AG04449 (cell line): ENCODE measurements at places on chromosomes 16 and 17.

- DNase-seq, result no peak
These were observed 207.1 kb upstream of the ZFHX3 start for GRCh38 chr16:73255031-73255430.

DNA sequence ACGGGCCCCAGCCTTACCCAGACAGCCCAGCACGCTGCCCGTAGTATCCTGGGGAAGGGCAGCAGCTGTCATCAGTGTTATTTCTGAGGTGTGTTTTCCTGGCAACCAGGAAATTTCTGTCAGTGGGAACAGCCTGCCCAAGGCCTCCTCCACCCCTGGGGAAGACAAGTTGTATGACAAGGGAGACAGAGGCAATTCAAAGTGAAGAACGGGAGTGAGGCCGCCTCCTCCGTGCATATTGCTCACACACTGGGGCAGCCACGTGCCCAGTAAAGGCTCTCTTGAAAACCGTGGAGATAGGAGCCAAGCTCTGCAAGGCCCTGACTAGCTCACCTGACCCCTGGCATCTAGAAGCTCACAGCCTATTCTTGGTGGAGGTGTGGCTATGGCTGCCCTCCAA lies 57.6 kb downstream of the RAI1 start:
- DNase-seq, result no peak

DNA sequence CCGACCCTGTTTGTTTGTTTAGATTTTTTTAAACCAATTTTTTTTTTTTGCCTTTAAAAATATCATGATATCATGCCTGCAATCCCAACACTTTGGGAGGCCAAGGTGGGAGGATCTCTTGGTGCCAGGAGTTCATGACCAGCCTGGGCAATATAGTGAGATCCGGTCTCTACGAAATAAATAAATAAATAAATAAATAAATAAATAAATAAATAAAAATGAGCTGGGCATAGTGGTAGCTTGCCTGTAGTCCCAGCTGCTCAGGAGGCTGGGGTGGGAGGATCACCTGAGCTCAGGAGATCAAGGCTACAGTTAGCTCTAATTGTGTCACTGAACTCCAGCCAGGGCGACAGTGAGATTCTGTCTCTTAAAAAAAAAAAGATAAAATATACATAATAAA lies 8.1 kb upstream of the IGF2BP1 start:
- DNase-seq, result no peak

DNA sequence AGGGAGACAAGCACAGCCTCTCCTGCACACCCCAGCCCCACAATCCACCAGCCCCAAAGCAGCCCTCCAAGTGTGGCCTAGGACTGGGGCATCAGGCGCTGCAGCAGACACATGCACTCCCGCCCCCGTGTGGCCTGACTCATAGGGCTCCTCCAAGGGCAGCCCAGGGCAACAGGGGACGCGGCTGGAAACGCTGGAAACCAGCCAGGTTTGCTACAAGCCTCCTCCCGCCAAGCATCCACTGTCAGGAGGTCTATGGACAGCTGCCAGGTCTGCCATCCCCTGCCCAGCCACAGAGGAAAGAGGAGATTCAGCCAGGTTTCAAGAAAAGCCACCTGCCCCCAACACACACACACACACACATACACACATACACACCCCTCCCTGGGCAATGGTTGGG lies 25.8 kb downstream of the SRCIN1 start:
- no peak for DNase-seq

- DNase-seq, result no peak
These were observed 28.8 kb downstream of the CCL4 start for GRCh38 chr17:36132421-36132831.

GRCh38 chr16:80954985-80955384 lies 51.7 kb downstream of the CMC2 start:
- DNase-seq, result no peak

DNA sequence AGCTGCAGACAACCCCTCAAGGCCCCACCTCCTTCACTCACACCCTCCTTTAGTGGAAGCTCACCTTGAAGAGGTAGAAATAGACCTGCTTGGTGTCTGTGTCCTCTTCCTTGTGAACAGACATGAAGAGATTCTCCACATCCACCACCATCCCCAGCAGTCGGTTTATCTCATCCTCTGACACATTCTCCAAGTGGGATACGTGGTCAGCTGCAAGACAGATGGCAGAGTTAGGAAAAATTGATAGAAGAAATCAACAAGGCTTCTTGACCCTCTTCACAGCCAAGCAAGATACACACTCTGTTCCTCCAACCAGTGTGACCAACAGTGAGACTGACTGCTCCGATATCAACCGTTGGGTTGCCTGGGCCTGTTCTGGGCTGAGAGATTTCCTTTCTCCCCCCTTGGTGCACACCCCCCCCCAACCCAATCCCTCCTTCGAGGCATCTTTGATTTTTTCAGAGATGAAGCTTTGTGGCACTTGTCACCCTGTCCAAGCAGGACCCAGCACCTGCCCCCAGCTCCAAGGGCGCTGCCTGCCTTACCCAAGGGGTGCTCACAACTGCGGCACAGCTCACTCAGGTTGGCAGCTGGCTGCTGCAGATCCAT lies 902 bp downstream of the KAT2A start:
- DNase-seq, result no peak

GRCh38 chr16:86316967-86317812 lies 193.1 kb upstream of the FOXF1 start:
- no peak for DNase-seq

- DNase-seq, result no peak
These were observed 80.9 kb upstream of the MED9 start for GRCh38 chr17:17395885-17396284.

DNA sequence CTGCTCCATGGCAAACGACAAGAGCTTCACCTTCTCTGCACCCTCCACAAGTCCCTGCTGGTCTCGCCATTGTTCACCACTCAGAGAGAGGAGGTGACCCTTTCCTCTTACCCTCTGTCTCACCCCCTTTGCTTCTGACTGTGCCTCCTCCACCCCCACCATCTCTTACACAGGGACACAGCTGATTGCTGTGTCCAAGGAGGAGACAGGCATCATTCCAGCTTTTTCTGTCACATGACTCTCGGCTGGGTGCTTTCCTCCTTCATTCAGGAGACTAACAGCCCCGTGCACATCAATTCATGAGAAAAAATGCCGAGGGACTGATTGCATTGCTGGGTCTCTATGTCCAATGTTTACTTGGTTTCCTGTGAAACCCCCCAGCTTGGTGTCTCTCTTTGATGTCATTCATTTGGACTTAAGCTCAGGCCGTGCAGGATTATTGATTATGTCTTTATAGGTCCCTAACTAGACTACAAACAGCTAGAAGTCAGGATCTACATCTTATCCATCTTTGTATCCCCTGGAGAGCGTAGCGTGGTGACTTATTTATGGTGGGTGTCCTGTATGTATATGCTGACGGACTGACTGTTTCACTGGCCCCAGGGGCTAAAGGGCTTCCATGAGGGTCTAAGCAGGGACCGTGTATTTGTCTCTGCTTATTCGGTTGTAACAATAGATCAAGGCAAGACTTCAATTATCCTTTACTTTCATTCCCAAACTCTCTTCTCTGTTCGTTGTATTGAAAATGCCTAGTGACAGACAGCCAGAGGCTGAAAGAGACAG lies 82.2 kb upstream of the CDH13 start:
- DNase-seq, result no peak

- no peak for DNase-seq
These were observed 5.8 kb upstream of the CHCT1 start for GRCh38 chr17:60416368-60416925.

DNA sequence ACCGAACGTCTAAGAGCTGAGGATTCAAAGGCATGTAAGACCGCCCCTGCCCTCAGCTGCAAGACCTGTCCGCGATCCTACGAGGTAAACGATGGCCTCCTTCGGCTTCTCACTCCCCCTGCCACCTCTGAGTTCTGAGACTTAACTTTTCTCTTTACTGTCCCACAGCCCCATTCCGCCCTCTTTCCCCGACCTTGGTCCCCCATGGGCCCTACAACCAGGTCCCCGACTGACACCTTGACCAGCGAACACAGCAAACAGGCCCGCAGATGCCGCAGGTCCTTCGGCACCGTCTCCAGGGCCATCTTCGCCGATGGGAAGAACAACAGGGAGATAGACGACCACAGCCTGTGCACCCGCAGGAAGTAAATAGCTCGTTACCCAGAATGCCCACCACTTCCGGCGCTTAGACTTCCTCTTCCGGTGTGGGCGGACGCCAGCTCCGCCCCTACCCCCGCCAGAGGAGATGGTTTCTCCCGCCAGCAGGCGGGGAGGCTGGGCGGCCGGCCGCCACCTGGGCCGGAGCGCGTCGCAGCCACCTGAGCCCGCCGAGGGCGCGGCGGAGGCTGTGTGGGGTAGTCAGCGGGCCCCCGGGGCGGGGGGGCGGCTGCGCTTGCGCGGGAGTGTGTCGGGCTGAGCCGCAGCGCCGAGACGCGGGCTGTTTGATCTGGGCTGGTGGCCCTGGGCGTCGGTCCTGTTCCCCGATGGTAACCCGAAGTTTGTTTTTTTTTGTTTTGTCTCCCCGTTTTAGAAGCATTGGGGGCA lies at the start of gene SUPT4H1:
TSS of gene SUPT4H1 (minus strand) at position 371 of the 765 bp plus-strand sequence. CDS start at position 305, 66 bp downstream.
- DNase-seq, result peak; percentile 36

- DNase-seq, result peak; percentile 33
These were observed 19.4 kb downstream of the PRDM7 start for GRCh38 chr16:90057738-90058173.

DNA sequence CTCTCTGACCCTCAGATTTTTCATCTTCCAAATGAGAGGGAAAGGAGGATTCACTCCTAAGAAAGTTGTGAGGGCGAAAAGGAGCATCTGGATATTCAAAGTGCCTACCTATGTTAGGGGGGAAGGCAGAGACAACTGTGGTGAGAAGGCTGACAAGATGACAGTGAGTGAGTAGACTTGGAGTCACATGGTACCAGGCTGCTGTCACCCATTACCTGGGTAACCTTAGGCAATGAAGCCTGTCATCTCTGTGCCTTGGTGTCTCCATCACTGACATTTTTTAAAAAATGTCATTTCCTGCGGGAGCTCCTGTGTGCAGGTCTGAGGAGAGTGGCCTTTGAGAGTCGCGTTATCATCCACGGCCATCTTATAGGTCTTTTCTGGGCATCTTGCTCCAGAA lies 124.0 kb downstream of the MAF start:
- no peak for DNase-seq

DNA sequence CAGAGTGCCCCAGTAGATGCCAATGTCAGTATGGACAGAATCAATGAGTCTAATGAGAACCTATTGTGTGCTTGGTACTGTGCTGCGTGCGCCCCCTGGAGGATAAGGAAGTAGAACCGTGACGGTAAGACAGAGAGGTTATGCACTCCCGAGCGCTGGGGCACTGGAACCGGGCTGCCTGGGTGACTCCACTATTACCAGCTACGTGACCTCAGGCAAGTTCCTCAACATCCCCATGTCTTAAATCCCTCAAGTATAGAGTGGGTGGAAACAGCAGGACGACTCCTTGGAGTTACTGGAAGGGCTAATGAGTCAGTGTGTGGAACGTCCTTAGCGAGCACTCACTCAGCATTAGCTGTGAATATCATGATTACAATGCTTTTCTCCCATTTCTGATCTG lies 16.2 kb downstream of the CHST4 start:
- DNase-seq, result no peak

- DNase-seq, result no peak
These were observed 3.8 kb downstream of the RNF213 start for GRCh38 chr17:80264205-80265075.

- DNase-seq, result no peak
These were observed 38.7 kb upstream of the GRIN2A start for GRCh38 chr16:10220942-10221341.

DNA sequence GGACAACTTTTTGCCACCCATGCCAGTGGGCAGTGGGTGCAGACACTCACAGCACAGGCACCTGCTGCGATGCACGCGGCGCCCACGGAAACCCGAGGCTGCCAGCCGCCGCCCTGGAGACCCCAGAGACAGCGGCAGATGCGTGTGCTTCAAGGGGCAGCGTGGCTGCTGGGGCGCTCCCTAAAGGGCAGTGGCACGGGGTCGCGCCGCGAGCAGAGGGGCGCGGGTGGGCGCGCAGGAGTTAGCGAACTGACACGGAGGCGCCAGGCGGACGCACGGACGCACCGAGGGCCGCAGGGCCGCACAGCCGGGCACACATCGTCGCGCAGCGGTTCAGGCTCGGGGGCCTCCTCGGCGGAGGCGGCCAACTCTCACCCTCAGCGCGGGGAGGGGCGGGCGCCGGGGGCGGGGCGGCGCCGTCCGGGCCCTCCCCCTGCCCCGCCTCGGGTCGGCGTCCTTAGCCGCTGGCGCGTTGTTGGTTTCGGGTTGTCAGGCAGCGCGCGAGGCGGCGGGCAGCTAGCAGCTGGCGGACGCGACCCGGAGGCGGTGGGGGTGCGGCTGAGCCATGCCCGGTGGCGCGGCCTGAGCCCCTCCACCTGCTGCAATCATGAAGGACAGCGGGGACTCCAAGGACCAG lies at the start of gene KIF19:
TSS of gene KIF19 (plus strand) at position 484 of the 637 bp plus-strand sequence. CDS start at position 608, 124 bp downstream.
- DNase-seq, result no peak
